Stimulated activated CD8-positive, alpha-beta memory T cell treated with anti-CD3 and anti-CD28 coated beads, Interleukin-15, amount 100 ng/mL, for 24 hours (primary cell): ENCODE measurements at places on chromosomes 12 and 14.
A peak's percentile ranks its signal among the peaks of the same experiment; 100 is the strongest.

- DNase-seq: no peak
These were observed 794 bp downstream of the HOXC13 start for GRCh38 chr12:53939141-53940108.

DNA sequence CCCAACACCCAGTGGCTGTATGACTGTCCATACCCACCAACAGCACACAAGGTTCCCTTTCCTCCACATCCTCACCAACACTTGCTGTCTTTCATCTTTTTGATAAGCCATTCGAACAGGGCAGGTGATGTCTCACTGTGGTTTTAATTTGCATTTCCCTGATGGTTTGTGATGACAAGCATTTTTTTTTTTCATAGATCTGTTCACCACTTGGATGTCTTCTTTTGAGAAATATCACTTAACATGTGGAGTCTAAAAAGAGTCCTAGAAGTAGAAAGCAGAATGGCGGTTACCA, 198.1 kb upstream of the DIO3 start:
- no peak for DNase-seq

DNA sequence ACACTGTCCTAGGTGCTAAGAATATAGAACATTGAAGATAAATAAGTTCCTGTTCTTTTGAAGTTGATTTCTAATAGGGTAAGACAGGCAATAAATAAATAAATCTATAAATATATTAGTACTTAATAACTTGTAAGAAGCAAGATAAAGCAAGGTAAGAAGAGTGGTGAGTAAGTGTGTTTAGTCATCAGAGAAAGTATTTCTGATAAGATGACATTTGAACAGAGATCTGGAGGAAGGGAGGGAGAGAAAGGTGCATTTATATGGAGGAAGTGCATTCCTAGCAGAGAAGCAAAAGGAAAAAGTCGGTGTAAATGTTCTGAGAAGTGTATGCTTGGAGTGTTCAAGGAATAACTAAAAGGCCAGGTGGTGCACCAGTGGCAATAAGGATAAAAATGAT, 184.4 kb upstream of the GRIP1 start:
- DNase-seq: no peak

GRCh38 chr12:70240673-70241072, 2.6 kb upstream of the CNOT2 start:
- no peak for DNase-seq

DNA sequence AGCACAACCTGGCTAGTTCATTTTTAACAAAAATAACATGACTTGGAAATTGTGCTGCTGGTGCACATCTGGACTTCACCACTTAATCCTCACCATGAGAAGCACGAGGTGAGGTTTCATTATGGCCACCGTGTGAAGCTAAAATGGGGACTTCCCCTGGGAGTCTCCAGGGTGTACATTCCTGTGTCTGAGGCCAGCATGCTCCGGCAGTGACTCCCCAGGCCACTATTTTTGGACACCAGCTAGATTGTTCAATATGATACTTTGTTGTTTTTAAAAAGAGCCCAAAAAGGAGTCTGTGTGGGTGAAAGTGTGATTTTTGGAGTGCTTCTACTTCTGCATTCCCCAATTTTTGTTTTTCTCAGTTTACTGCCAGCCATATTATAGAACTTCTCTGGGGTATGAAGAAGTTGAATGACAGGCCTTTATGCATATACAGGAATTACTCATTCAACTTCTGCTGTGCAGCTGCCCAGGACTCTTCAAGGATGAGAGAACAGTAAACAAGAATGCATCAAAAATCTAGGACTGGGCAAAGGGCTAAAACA, 16.9 kb upstream of the AICDA start:
- no peak for DNase-seq

GRCh38 chr12:2490831-2491230, 303.9 kb upstream of the FKBP4 start:
- no peak for DNase-seq

DNA sequence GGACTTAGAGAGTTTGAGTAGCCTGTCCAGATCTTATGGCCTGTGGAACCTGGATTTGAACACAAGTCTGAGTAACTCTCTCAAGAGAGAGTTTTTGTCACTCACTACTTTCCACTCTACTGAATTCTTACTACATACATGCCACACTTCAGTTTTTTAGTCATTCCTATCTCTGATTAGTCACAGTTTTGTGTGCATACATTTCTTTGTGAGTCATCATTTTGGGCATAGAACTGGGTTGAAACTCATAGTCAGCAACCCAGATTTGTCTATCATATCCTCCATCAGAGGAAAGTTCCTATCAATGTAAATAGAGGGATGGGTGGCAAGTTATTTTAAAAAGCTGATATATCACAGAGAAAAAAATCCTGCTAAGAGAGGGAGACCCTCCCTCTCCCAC, 42.9 kb downstream of the FLRT2 start:
- no peak for DNase-seq

DNA sequence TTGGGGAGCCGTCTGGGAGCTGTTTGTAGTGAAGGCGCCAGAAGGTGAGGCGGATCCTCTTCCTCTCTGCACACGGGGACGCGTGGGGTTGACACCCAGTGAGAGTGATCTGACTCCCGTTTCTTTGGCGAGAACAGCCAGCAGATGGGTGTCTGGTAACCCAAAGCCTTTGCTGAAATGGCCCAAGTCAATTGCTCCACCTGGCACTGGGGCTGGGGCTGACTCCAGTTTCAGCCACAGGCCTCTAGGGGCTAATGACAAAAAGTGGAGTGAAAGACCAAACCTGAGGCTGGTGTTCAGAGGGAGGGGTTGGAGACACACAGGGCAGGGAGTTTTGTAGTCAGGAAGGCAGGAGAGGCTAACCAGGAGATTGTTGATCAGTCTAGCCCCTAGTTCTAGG, 87.0 kb downstream of the FRMD6 start:
- DNase-seq: no peak

DNA sequence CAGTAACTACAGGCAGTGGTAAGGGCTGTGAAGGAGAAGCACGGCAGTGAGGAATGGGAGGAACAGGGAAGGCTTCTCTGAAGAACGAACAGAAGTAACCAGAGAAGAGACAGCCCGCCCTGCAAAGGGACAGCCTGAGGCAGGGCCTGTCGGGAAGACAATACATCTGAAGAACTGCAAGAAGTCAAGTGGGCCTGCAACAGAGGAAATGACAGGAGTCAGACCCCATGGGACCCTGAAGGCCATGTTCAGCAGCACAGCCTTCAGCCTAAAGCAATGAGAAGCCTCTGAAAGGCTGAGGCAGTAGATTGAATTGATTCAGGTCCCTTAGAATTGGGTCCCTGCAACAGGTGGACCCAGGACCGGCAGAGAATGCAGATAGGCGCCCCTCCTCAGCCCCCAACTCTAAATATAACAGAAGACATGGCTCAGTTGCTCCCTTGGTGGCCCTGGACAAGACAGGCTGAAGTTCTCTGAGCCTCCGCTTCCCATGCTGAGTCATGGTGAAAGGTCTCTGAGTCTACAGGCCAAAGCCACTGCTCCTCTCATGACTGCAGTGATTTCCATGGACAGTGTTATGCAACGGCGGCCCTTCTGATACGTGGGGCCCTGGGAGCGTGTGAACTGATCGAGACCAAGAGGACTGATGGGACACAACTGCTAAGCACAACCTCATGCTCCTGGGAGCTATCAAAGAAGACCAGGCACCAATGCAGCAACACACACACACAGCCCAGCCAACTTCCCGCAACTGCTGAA, 10.8 kb upstream of the ACTR6 start:
- no peak for DNase-seq

DNA sequence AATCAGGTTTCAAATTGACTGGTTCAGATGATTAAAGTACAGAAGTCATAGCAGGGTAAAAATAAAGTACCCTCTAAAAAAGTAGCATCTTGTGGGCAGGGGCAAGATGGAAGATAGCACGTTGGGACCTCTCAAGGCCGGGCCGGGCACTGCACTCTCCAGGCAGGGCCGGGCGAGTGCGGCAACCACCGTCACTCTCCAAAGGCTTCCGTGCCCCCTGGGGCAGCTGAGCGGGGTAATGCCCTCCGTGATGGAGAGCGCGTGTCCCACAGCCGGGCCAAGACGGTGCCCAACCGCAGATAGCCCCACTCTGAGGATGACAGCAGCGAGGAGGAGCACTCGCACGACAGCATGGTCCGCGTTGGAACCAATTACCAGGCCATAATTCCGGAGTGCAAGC, 8.6 kb upstream of the PLXNC1 start:
- DNase-seq: no peak

- DNase-seq: no peak
These were observed 572.0 kb upstream of the TBX3 start for GRCh38 chr12:115255962-115256361.

DNA sequence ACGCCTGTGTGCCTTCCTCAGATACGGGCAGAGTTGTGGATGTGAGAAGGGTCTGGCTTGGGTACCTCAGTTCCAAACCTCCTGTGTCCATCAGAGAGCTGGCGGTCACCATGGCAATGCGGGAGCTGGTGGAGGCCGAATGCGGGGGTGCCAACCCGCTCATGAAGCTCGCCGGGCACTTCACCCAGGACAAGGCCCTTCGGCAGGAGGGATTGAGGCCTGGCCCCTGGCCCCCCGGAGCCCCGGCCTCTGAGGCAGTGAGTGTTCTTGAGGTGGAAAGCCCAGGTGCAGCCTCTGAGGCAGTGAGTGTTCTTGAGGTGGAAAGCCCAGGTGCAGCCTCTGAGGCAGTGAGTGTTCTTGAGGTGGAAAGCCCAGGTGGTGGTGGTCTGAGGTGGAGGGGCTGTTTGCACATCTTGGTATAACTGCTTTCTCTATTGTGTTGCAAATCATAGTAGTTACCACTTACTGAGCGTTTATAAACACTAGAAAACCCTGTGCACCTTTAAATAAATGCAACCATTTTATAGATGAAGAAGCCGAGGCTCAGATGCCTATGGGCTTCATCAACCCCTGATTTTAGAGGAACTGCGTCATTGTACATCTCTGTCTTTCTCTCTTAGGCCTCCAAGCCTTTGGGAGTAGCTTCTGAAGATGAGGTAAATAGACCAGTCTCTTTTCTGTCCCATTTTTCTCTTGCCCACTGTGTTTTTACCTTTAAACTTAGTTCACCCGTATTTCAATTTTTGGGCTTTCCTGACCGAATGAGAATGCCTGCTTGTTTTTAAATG, 976 bp downstream of the PEX5 start:
- DNase-seq: no peak

GRCh38 chr12:63911341-63911740, 66.8 kb downstream of the SRGAP1 start:
- DNase-seq: no peak

GRCh38 chr12:116551619-116551951, 7.6 kb upstream of the MAP1LC3B2 start:
- no peak for DNase-seq

GRCh38 chr12:97386133-97386581, 76.4 kb upstream of the RMST start:
- DNase-seq: no peak

- DNase-seq: peak; percentile 42
These were observed 39.1 kb upstream of the INF2 start for GRCh38 chr14:104650057-104650980.

DNA sequence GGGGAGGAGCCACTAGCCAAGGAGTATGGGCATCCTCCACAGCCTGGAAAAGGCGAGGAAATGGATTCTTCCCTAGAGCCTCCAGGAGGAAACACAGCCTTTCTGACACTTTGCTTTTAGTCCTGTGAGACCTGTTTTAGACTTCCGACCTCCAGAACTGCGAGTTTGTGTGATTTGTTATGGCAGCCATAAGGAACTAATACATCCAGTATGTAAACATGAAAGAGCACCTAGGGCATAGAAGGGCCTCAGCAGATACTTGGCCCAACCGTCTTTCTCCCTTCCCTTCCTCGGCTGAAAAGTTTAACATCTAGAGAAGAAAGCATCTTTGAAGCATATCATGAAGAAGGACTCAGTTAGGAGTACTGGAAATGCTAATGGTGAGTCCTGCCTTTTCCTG, 3.6 kb downstream of the HIP1R start:
- no peak for DNase-seq

DNA sequence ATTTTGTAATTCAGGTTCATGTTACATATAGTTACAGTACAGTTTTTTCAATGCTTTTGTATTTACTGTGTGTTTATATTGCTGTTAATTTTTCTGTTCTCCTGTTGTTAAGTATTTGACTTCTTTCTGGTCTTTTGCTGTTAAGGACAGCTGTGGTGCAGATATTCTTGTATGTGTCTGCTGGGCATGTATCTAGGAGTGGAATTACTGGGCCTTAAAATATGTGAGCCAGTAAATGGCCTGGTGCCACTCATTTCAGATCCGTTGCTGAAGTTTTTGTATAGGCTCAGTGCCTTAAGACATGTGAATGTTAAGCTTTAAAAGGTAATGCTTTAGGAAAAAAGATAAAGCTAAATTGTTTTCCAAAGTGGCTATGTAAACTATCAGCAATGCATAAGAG, 87.3 kb downstream of the TTLL5 start:
- DNase-seq: no peak

DNA sequence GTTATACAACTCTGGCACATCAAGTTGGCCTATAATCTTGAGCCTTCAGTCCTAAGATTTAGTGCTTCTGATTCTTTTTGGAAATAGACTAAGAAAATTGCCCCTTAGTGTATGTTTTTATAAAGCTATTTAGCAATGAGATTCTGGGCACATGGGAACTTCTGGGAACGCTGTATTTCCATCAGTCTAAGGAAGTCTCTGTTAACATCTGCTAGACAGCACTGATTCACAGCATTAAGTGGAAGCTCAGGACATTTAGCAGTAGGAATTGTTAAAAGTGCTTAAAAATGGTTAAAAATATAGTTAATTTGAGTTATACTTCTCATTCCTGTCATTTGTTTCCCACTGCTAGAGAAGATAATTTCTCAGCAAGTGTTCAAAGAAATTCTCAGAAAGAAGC, 579.1 kb downstream of the SLC16A7 start:
- DNase-seq: no peak

DNA sequence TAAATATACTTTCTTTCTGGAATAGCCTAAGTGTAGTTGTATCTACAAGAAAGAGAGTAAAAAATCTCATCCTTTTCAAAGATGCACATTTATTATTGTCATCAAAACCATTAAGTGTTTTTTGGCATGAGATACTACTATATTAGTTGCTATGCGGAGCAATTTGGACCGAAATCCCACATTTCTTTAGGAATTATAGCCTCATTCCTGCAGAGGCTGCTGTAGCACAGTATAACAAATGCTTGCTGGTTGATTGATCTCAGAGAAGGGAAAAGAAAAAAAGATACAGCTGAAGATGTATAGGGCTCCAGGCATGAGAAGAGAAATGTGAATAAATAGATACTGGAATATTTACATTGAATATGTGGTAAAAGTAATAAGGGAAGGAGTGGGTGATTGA, 36.0 kb downstream of the RHOJ start:
- DNase-seq: no peak

DNA sequence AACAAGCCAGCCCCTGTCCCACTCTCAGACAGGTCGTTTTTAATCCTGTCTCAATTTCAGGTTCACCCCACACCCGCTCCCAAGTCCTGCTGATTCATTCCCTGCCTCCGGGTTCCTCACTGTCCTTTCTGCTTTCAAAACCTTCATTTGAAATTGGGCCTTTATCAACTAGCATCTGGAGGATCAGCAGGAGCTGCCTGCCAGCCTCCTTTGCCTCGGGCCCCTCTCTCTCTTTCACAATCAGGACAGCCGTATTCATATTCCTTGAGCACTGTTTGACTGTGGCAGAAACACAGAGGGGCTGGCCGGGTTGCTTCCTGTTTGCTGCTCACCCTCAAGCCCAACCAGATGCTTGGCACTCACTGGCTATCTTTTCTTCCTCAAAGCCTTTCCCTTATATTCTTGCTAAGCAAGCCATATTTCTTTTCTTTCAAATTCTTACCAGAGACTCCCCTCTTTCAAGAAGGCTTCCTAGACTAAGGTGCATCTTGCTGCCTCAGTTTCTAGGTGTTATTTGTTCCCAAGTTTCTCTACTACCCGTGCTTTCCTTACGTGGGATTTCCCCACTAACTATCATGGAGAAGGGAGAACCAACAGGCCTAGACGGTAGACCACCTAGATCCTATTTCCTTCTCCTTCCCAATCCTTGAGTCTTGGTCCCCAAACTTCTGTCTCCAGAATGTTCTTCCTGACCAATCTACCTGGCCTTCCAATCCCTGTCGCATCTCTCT, 3.0 kb downstream of the GALNT6 start:
- DNase-seq: no peak
